ENCODE measurements at places on chromosomes 1 and 21.
A peak's percentile ranks its signal among the peaks of the same experiment; 100 is the strongest.

DNA sequence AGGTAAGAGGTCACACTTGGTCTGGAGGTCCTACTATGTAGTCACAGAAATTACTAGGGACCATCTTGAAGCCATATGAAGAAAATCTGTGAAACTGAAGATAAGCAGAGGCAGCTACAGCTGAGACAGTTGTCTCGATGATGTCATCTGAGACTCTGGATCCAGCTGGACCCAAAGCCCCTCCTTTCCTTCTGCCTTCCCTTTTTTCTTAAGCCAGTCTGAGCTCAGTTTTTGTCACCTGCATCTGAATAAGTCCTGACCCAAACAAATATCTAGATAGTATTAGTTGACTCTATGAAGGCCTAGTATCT, 143.3 kb downstream of the ETS2 start:
- DNase-seq = no peak

GRCh38 chr1:52294580-52294979, 71.4 kb downstream of the CC2D1B start:
- DNase-seq = no peak

DNA sequence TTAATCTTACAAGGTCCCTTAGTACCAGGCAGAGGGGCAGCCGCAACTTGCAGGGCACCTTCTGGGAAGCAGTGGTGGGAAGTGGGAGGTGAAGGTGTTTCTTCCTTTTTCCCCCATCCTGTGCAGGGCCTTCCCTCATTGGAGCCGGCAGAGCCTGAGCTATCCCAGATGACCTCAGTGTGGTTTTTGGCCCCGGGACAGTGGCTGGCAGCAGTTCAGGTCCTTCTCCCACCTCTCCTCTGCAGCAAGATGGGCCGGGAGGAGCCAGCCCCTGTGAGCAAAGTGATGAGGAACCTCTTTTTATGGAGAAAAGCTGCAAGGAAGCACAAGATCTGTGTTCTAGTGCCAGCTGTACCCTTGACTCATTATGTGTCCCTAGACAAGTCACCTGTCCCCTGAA, 6.8 kb downstream of the PFKFB2 start:
- DNase-seq = no peak

GRCh38 chr1:88708011-88708410, 23.9 kb downstream of the PKN2 start:
- peak; percentile 84 for DNase-seq

GRCh38 chr1:80988926-80989325, 811.8 kb upstream of the ADGRL2 start:
- no peak for DNase-seq

- DNase-seq = peak; percentile 58
Measured at GRCh38 chr1:109356915-109357314, 40.8 kb downstream of the SORT1 start.

Measured in DMS53 (cell line).